ENCODE measurements at places on chromosomes 3 and 15.

- no peak for DNase-seq
These were observed 129.5 kb downstream of the PLCL2 start for GRCh38 chr3:17014284-17014683.

DNA sequence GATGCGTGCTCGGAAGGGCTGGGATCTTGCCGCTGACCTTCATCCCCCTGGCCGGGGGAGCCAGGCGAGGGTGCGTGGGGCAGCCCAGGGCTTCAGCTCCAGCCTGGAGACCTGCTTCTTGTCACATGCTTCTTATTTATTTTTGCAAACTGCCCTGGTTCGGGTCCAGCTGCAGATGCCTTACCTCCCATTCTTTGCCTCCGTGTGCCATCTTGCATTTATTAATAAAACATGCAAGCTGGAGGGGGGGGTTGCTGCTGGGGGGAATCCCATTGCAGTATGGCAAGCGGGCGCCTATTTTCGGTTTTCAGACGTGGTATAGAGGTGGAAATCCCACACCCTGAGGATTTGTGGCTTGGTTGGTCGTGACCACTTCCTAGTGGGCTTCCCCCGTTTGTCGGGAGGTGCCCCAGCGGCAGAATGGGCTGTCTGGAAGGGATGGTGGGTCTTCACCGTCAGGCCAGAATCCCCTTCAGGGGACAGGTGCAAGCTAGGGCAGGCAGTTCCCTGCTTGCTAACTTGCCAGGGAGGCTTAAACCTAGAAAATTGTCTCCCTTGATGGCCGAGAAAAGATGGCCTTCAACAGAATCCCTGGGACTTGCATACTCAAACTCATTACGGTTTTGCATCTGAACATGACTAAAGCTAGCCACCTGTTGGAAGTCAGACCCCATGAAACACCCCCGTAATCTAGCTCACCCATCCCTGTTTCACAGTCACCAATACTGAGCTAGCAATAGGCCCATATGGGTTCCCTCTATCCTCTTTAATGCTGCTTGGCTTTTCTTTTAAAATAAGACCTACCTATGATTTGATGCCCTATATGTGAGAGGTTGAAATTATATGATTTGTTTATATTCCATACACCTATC is 569 bp downstream of the TMEM266 start:
- no peak for DNase-seq

- DNase-seq = no peak
These were observed 23.5 kb upstream of the HES1 start for GRCh38 chr3:194112120-194113106.

DNA sequence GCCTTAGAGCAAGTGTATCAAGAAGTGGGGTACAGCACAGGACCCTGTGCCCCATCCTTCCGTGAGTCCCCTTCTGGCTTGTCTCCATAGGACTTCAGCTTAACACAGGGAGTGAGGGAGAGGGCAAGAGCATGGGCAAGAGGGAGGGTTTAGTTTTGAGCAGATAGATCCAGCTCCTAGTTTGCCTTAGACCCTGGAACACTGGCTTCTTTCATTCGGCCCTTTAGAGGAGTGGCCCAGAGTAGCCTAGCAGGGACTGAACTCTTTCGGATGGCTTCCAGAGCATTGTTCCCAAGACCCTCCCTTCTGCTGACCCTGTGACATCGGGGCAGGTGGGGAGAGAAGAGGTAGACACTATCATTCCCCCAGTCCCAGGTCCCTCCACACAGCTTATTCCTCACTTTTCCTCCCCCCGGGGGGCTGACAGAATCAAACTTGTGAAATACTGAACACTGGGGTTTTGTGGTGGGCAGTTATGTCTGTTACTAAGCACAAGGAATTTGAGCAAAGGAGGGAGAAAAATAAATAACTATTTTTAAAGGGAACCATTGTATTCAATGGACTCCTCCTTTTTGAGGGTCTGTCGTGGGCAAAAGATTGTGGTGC is 289.6 kb upstream of the C2CD4B start:
- DNase-seq = no peak

DNA sequence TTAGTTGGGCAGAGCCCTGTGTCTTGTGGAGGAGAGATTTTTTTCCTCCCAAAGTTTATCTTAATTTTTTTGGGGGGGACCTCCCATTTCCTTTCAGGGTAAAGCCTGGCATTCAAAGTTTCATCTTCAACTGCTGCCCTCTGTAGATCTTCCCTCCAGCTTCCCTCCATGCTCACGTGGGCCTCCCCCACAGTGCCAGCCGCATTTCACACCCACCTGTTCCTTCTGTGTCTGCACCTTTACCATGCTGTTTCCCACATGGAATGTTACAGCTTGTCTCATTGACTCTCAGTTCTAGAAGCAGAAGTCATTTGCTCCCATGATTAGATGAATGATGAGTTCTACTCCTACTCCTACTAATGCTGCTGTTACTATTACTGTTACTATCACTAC is 6.5 kb downstream of the CELF6 start:
- DNase-seq = no peak

- DNase-seq = no peak
These were observed 2.3 kb downstream of the TLNRD1 start for GRCh38 chr15:81003097-81003350.

DNA sequence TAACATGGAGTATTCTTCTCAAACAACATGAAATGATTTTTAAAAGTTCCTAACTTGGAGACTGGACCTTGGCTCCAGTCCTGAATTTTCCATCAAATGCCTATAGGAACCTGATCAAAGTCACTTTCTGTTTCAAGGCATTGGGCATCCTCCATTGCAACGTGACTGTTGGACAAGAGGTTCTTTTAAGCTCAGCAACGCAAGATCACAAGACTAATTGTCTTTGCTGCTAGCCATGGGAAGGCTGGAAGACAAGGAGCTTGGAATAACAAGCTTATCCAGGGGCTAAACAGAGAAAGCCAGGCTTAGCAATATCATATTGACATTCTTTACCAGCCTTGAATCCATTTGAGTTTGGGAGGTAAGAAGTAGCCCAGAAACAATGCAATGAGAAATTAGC is 48.3 kb downstream of the SST start:
- no peak for DNase-seq

DNA sequence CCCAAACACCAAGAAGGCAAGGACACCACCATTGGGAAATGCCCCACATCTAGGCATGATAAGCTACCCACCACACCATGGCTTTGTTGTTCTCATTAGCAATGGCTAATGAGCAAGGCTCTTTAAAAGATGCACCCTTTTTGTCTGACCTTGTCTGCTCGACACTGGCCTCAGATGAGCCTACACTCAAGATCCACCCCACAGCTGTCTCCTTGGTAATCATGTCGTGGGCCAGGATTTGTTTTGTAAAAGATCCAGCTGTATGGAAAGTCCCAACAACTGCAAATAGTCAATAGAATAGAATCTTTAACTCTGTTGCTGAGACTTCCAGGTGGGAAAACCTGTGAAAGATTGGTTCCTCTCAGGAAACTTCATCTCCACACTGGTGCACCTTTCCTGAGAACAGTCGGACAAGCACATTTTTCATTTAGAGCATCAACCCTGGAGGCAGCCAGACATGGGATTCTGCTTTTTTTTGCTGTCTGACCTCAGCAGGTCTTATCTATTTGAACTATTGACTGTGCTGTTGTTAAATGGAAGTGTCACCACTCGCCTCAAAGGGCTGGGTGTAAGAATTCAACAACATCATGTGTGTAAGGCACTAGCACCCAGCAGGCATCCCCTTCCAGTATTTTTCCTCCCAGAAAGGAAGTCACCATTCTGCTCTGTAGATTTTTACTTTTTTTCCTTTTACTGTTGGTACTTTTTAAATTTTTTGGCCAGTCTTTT is 35.5 kb downstream of the DUT start:
- DNase-seq = no peak

DNA sequence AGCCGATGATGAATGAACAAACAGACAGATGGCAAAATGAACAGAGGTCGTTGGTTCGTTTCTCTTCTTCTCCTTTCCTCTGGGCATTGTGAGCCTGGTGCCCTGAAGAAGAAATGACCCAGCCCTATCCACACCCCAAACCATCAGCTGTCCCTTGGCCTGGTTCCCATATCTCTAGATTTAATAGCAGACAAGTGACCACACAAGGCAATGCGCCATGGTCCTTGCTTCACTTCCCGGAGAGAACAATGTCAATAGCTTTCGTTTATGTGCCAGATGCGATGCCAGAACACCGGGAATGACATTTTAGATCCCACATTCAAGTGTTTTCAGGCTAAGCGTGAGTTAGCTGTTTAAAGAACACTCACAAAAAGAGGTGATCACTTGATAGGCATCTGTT is 17.7 kb downstream of the POC1A start:
- no peak for DNase-seq

DNA sequence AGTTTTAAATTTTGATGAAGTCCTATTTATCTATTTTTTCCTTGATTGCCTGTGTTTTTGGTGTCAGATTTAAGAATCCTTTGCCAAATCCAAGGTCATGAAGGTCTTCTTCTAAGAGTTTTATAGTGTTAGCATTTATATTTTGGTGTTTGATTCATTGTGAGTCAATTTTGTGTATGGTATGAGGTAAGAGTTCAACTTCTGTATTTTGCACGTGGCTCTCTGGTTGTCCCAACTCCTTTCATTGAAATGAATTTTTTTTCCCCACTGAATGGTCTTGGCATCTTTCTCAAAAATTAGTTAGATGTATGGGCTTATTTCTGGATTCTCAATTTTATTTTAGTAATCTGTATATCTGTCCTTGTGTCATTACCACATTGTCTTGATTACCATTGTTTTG is 57.1 kb upstream of the STRIT1 start:
- no peak for DNase-seq

DNA sequence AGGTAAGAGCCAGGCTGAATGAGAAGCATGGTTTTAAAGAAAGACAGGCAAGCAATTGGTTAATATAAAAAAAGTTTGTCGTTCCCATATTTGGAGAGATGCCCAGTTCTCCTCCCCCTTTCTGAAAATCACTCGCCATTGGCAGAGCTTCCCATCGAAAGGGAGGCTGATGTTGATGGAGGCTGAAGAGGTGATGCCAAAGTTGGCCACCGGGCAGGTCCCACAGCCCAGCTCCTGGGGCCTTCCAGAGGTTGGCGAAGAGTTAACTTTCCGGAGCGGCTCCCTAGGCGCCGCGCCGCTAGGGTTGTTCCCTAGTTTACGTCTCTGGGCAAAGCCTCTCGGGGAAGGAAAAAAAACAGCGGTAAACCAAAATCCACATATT is 793 bp downstream of the PCOLCE2 start:
- DNase-seq = peak; percentile 70

DNA sequence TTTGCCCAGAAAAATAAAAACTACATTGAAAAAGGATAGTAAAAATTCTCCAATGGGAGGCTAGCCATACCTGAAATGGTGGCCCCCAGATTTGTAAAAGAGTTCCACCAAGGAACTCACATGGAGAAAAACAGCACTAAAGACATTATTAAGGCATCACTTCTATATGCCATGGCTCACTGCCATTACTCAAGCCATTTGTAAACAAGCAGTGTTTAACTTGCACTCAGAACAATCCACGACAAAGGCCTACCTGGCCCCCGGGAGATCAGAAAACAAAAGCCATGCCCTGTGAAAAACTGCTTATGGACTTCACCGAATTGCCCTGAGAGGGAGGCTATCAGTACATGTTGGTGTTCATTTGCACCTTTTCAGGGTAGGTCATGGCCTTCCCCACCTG is 19.6 kb downstream of the CCR8 start:
- DNase-seq = no peak

- no peak for DNase-seq
These were observed 181.3 kb upstream of the CTDSPL start for GRCh38 chr3:37680401-37680800.

- no peak for DNase-seq
These were observed 856.8 kb downstream of the OTOL1 start for GRCh38 chr3:162353414-162353813.

GRCh38 chr15:63277893-63278456 is 570 bp downstream of the APH1B start:
- no peak for DNase-seq

DNA sequence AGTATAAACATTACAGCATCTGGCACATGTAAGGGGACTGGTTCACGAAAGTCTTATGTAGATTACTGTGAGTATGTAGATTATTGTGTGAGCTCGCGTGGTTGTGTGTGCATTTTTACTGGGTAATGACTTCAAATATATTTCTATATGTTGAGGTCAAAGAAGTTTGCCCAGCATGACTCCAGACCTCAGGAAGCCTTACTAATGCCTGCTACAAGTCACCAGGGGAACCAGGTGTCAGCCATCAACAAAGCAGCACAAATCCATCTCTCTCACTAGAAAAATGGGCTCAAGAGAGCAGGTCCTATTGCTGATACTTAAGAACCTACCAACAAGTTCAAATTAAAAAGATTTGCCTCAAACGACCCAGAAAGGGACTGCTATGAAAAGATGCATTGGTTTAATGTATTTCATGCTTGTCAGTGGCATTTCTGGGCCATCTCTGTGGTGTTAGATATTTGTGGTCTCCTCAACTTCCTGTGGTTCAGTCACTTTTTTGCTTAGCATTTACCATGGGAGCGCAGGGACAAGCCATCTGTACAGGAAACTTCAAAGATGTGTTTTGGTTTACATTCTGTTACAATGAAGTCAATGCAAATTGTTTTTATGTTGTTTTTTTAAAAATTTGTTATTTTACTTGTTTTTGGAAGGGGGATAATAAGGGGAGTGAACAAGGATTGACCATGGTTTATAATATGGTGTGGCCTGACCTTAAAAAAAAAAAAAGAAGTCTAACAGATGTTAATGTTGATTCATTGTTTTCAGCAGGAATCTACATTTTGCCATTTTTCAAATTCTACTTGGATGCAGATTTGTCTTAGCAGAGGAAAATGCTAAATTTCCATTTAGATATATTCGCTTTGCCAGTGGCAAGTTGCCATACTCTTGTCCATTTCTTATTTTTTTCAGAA is 172.1 kb upstream of the ADAMTS9 start:
- peak; percentile 17 for DNase-seq

DNA sequence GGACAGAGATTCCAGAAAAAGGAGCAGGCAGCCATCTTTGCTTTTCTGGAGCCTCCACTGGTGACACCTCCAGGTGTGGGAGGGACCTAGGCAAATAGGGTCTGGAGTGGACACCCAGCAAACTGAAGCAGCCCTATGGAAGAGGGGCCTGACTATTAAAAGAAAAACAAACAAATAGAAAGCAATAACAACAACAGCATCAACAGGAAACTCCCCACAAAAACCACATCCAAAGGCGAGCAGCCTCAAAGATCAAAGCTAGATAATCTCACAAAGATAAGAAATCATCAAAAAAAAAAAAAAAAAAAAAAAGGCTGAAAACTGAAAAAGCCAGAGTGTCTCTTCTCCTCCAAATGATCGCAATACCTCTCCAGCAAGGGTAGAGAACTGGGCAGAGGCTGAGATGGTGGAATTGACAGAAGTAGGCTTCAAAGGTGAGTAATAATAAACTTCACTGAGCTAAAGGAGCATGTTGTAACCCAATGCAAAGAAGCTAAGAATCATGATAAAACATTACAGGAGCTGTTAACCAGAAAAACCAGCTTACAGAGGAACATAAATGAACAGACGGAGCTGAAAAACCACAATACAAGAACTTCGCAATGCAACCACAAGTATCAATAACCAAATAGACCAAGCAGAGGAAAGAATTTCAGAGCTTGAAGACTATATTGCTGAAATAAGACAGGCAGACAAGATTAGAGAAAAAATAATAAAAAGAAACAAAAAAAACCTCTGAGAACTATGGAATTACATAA is 225.4 kb downstream of the CTNNB1 start:
- DNase-seq = no peak

GRCh38 chr15:64247535-64247905 is 84.7 kb upstream of the PPIB start:
- no peak for DNase-seq

- no peak for DNase-seq
These were observed 524.5 kb downstream of the OCA2 start for GRCh38 chr15:27574541-27575054.

GRCh38 chr15:89543389-89543788 is 31.9 kb upstream of the TICRR start:
- no peak for DNase-seq

All from AG20443 (cell line).